ENCODE measurements at places on chromosomes 16 and 17.

GRCh38 chr16:51919736-51920135, 627.2 kb downstream of the TOX3 start:
- DNase-seq, result no peak

DNA sequence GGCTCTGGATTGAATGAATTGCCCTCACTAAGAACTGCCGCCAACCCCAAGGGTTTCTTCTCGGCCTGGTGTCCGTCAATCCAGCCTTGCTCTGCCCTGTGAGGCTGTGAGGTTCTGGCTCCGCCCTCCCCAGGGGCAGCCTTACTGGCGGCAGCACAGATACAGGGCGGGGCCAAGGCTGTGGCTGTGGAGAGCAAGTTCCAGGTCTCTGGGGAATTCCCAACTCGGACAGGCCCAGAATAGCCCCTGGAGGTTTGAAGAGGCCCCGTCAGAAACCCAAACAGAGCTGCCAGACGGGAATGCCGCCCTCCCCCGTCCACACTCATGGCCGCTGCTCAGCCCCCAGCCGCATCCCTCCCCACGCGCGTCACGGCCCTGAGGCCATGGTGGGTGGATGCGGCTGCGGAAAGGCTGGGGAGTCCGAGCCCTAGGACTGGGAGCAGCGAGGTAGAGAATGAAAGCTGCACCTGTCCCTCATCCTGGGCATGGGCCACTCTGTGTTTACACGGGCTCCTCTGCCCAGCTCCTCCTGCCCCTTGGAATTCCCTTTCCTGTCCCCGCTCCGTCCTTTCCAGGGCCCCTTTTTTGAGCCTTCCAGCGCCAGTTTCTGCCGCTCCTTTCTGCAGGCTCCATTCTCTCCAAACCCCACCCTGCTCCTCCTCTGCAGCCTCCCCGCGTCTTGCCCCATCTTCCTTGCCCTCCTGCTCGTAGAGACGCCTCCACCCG, 660 bp upstream of the PRRT2 start:
- DNase-seq, result peak; percentile 44

- no peak for DNase-seq
Observed at GRCh38 chr17:32894245-32894644, 17.3 kb upstream of the MYO1D start.

- no peak for DNase-seq
Observed at GRCh38 chr17:63291258-63291657, 154.8 kb downstream of the CYB561 start.

- no peak for DNase-seq
Observed at GRCh38 chr16:89402962-89403361, 87.4 kb downstream of the ANKRD11 start.

- no peak for DNase-seq
Observed at GRCh38 chr16:11610121-11610505, 23.4 kb upstream of the LITAF start.

DNA sequence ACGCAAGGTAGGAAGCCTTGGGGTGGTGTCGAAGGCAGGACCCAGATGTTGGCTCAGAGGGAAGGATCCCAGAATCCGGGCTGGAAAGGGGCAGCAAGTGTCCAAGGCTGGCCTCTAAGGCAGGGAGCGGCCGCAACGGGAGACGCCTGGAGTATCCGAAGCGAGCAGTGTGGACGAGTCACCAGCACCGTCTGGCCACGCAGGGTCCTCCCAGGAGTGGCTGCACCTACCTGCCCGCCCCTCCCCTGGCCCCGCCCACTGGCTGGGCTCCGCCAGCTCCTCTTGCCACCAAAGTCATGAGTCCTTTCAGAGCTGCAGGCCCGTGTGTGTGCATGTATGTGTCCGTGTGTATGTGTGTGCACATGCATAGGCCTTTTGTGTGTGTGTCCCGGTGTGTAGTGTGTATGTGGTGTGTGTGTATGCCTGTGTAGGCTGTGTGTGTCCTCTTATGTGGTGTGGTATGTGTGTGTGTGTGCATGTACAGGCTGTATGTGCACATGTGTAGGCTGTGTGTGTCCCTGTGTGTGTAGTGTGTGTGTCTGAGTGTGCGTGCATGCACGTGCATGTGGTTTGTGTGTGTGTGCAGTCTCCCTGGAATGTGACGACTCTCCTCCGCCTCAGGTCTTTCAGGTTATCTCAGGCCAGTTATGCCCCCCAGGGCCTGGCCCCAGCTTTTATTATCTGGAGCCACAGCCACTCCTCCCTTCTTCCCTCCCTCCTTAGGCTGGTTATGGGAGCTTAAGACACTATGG, at the start of gene PRSS8:
Gene PRSS8, minus strand, starts transcription at position 193 of the 752 bp plus-strand sequence. CDS start 229 bp downstream, outside the sequence.
- no peak for DNase-seq

- no peak for DNase-seq
Observed at GRCh38 chr17:606508-607250, 108.0 kb downstream of the VPS53 start.
